Forelimb muscle (tissue), 1 donor: ENCODE measurements at places on chromosomes 7 and 10. TPM values are rescaled to one million over a fixed set of nuclear protein-coding genes. Genes with fewer than 3 reads are reported as not detected.

GRCh38 chr7:93958216-93958615 is 36.7 kb downstream of the GNG11 start:
- DNase-seq: no peak

- DNase-seq: no peak
These were observed 14.1 kb downstream of the ELMO1 start for GRCh38 chr7:37434529-37434928.

GRCh38 chr10:130763491-130763890 is 548.0 kb downstream of the TCERG1L start:
- DNase-seq: no peak

- no peak for DNase-seq
These were observed 21.9 kb upstream of the KCNK18 start for GRCh38 chr10:117175215-117175900.

DNA sequence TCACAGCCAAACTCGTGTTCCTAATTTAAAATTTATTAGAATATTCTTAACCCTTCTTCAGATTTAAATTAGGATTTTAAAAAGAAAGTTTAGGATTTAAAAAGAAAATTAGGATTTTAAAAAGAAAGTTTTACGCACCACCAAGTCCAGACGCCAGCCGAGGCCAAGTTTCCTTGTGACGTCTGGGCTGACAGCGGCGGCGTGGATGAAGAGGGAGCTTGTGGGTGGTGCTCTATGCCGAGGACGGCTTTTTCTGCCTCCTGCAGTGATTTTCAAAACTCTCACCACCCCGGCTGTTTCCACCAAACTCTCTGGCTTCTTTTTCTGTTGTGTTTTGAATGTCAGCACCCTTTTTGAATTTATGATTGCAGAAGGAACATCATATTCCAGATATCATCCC is 252.9 kb downstream of the DNAJB6 start:
- no peak for DNase-seq

- DNase-seq: no peak
These were observed 22.6 kb downstream of the CPVL start for GRCh38 chr7:29123626-29124190.

GRCh38 chr7:77579797-77580196 is 42.7 kb downstream of the PTPN12 start:
- no peak for DNase-seq

- no peak for DNase-seq
These were observed 10.4 kb upstream of the ITGB8 start for GRCh38 chr7:20320322-20320721.

DNA sequence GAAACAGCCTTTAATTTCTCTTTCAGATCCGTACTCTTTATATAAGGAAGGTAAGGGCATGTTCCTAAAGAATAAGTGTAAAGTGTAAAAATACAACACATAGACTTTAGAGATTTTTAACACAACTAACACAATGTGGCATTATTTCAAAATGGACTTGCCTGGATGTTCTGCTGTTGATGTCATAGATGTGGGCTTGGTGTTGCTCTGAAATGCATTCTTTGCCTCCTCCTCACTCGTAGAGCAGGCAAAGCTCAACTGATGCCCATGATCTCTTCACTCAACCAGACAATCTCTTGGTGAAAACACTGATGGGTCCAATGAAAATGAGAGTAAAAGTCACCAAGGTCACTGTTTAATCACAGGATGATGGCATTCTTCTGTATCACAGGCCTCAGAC is 174.2 kb upstream of the TCERG1L start:
- no peak for DNase-seq

DNA sequence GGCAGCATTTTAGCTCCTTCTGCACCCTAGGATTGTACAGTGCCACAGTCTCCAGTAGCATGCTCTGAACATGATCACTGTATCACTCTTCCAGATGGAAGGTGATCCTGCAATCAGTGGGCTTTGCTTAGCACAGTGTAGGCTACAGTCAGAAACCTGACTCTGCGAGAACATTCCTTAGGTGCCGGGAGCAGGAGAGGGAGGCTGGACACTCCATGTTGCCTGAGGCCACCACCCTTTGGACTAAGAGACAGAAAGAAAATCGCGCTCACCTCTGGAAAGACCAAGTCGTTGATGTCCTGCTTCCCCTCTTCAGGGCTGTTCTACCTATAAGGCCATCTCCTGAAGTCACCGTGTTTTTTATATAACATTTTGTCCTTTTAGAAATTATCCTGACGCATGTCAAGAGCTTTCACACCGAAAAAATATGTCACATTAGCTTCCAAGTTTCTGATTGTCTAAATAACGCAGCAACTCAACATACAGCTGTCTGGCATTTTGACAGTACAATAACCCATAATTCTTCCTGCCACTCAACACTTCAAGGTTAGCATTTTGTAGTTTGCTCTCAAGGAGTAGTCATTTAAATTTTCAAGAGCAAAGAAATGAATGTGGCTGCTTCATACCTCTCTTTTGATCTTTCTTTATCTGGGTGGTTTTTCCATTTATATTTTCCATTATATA is 563.1 kb downstream of the LRMDA start:
- no peak for DNase-seq

GRCh38 chr7:68250143-68250542 is 1253.5 kb downstream of the TYW1 start:
- no peak for DNase-seq

DNA sequence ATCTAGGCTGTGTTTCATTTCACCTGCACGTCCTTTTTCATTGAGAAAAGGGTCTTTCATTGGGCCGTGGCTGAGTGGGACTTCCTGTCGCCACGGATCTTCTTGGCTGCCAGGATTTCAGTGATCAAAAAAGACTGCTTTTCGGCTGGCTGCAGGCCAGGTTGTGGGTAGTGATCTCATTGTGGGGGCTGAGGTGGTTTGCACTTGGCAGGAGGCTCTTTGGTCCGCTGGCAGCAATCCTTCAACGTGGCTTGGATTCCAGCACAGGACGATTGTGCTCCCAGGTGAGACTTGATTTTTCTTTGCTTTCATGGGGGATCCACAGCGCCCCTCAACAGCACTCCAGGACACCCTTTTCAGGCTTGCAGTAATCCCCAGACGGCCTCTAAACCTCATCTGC is 29.0 kb upstream of the ZNF273 start:
- no peak for DNase-seq

- DNase-seq: peak; percentile 56
These were observed 32.4 kb downstream of the ITIH5 start for GRCh38 chr10:7634142-7634894.

DNA sequence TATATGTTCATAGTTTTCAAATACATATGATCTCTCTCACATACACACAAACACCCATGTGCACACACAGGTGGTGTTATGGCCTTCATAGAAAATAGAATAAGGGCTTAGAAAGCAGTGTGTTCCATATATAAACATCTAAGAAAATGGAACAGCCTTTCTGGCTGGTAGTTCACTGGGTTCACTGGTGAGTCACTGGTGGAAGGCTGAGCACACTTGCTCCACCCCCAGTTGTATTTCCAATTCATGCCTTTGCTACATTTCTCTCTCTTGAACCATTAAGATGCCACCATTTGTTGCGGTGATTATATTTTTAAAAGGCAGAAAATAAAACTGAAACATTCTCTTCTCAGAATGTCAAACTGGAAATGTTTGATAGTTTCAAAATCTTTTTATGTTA is 252.1 kb downstream of the GLI3 start:
- DNase-seq: no peak

DNA sequence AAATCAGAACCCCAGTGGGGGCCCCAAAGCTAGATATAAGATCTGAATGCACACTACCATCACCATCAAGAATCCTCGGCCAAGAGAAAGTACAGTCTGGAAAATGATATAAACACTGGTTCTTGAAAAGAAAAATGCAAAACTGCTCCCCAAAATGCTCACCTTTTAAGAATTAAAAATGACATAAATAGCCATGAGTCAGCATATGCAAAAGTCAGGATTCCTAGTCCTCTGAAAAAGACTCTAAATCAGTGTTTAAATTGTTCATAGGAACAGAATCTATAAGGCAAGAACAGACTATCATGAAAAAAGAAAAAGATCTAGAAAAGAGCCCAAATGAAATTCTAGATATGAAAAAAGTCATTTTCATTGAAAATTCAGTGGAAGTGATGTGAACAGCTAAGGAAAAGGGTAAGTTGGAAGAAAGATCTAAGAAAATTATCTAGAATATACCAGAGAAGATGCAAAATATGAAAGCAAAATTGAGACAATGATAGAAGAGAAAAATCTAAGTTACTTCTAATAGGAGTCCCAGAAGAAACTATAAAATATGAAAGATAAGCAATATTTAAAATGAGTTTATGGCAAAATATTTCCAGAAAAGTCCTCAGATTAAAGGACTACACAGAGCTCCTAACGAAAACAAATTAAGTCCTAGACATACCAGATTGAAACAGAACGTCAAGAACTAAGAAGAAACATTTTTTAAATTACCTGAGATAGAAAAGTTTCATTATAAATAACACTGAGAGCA is 18.9 kb downstream of the HNRNPA2B1 start:
- no peak for DNase-seq

- no peak for DNase-seq
These were observed 1.8 kb downstream of the RP9 start for GRCh38 chr7:33107136-33108066.

- DNase-seq: no peak
These were observed 103.1 kb downstream of the INHBA start for GRCh38 chr7:41599760-41600159.

GRCh38 chr7:30184791-30185487 is 50.2 kb downstream of the MTURN start:
- no peak for DNase-seq

DNA sequence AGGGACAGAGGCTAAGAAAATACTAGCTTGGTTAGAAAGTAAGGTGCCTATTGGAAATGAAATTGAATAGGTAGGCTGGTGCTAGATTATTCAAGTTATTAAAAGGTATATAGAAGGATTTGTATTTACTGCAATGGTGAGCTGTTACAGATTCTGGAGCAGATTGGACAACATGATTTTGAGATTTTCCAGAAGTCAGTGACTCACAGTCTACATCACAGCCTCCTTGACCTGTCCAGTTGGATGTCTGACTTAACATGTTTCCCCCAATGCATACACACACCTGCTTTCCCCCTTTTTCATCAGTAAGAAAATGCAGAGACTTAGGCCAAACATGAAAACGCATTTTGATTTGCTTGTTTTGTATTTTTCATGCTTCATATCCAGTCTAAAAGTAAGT is 33.4 kb downstream of the STARD3NL start:
- DNase-seq: no peak

- DNase-seq: no peak
These were observed 105.2 kb downstream of the CUBN start for GRCh38 chr10:17024461-17024860.

GRCh38 chr7:80832006-80832405 is 86.8 kb downstream of the SEMA3C start:
- no peak for DNase-seq

GRCh38 chr10:121956111-121957061 is 18.6 kb downstream of the NSMCE4A start:
- DNase-seq: no peak

DNA sequence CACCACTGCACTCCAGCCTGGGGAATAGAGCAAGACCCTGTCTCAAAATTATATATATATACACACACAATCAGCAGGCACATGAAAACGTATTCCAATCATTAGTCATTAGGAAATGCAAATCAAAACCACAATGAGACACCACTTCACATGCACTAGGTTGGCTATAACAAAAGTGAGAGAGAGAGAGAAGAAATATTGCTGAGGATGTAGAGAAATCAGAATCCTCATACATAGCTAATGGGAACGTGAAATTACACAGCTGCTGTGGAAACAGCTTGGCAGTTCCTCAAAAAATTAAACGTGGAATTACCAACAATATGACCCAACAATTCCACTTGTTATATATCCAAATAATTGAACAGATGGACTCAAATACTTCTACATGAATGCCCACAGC is 43.3 kb upstream of the CNNM1 start:
- no peak for DNase-seq

DNA sequence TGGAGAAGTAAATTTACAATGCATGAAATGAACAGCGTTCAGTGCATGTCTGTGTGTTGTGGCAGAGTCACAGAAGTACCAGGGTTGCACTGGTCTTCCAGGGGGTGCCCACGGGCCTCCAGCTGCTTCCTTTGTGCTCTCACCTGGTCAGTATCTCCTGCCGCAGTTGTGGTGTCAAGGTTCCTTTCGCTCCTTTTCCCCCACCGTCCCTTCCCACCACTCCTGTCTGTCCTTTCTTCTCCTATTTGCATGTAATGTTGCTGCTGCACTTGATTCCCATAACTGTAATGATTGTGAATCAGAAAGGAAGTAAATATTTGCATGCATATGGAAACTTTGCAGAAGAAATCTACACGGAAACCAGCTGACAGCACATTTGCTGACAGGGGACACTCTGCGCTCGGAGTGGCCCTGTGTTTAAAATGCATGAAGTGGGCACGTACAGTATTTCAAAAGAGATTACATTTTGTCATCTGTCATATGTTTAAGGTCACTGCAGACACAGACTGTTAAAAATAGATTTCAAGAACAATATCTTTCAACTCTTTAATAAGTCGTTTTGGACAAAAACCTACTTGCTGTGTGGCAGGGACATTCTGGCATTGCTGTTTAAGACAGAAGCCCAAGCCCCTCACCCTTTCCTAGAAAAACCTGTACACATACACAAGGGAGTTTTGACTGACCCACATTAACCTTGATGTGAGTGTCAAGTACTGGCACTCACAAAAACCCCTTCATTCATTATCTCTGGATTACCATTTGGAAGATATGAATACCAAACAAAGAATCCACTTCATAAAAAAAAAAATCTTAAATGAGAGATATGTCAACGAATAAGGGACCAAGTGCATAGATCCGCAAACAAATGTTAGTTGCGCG is 336.7 kb upstream of the KLF6 start:
- no peak for DNase-seq

- DNase-seq: no peak
These were observed 67.5 kb upstream of the LRRC17 start for GRCh38 chr7:102845346-102845745.

DNA sequence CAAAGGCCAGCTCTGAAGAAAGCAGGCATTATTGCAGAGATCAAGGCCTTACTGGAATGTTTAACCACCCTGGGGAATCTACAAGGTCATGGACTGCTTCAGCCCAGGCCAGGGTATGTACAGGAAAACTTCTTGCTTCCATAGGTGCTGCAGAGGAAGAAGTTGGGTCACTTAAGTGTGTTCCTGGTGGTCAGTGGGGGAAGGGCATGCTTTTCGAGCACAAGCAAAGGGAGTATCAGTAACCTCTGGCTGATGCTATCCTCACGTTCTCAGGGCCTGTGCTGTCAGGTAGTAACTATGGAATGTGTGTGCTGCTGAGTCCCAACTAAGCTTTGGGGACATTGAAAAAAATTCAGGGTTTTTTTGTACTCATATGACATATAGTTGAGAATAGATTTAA is 234.0 kb upstream of the SP4 start:
- no peak for DNase-seq

IDI1 gene
- polyA plus RNA-seq: 41.7 TPM

OPALIN gene
- polyA plus RNA-seq: not detected

FBXL13 gene
- 0.78 TPM for polyA plus RNA-seq

GJD4 gene
- polyA plus RNA-seq: 4.2 TPM

ANKRD1 gene
- 143 TPM for polyA plus RNA-seq

TUBAL3 gene
- 0.20 TPM for polyA plus RNA-seq

CLRN3 gene
- not detected for polyA plus RNA-seq

MYPN gene
- 93.8 TPM for polyA plus RNA-seq

SCRN1 gene
- 32.3 TPM for polyA plus RNA-seq

PLPP4 gene
- polyA plus RNA-seq: 0.10 TPM
